Calu3 (cell line): ENCODE measurements at places on chromosomes 3 and 15. TPM values are rescaled to one million over a fixed set of nuclear protein-coding genes. Genes with fewer than 3 reads are reported as not detected.

- DNase-seq = peak; percentile 34
Measured at GRCh38 chr3:10950476-10951294, 41.9 kb upstream of the SLC6A1 start.

GRCh38 chr15:85457392-85457968, 77.1 kb downstream of the AKAP13 start:
- DNase-seq = no peak

The ESYT3 gene
- 3.2 and 3.5 TPM in 2 replicates for total RNA-seq

GRCh38 chr3:124791142-124791541, 60.9 kb downstream of the UMPS start:
- no peak for DNase-seq

DNA sequence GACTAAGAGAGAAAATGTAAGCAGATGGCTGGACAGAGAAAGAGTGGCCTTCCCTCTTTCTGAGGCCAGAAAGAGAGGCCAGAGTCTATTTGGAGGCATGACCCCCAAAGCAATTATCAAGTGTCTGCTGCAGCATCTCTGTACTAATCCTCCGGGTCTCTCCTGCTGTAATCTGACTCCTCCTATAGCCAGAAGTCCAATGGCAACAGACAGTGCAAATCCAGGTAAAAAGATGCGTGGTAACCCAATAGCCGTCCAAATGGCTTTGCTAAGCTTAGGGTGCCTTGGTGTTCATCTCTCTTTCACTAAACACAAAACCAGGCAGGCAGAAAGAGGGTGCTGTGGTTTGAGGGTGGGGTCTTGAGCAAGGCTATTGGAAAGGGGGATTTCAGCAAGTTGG, 91.6 kb downstream of the ADCY5 start:
- no peak for DNase-seq

GRCh38 chr3:195556390-195556789, 13.3 kb upstream of the PPP1R2 start:
- no peak for DNase-seq

The HYAL1 gene
- 1.3 and 1.5 TPM in 2 replicates for total RNA-seq

GRCh38 chr3:112303764-112304325, 9.8 kb upstream of the SLC9C1 start:
- DNase-seq = no peak

GRCh38 chr3:135869439-135870105, 96.0 kb upstream of the PPP2R3A start:
- DNase-seq = no peak

The GREM1 gene
- not detected in 2 replicates for total RNA-seq

The CPNE9 gene
- not detected in 2 replicates for total RNA-seq

GRCh38 chr3:125067225-125067624, 11.4 kb upstream of the HEG1 start:
- DNase-seq = no peak

DNA sequence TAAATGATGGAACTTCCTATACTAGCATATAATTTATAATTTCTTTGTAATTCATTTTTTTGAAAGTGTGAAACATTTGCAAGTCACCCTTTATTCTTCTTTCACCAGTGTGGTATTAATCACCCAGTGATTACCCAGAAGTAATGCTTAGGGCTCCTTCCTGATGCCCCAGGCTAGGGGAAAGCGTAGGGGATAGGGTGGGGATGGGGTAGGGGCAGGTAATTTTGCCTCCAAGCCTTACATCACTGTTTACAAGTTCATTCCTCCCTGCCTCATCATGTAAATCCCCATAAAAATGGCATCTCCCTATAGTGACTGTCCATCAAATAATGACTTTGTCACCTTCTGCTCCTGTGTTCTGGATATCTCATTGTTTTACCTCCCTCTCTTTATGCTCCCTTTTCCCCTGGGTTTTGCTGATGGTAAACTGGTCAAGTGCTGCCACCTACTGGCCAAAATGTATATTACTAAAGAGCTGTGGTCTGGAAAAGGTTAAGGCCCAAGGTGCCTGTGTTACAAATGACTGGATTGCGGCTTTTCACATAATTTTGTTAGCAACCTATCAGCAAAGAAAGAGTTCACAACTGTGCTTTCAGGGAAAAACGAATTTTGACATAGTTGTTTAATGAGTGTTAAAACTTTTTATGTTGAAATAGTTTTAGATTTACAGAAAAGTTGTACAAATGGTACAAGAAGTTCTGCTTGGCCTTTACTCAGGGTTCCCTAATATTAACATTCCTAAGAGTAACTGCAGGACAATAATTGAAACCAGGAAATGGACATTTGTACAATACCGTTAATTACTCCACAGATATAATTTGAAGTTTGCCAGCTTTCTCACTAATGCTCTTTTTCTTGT, 54.7 kb downstream of the ONECUT1 start:
- DNase-seq = peak; percentile 78

DNA sequence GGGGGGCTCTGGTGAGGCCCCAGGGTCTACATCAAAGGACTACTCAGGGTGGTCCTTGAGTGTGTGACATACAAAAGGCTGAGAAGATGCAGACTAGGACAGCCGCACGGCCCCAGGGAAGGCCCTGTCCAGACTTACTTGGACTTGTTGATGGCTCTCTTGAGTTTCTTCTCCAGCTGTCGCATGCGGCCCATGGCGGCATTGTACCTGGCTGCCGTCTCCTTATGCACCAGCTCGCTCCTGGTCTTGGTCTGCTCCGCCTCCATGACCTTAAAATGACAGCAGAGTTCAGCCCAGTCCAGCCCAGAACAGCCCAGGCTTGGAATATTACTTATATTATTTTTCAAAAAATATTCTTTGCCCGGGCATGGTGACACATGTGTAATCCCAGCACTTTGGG, 56.0 kb downstream of the CAPN7 start:
- DNase-seq = no peak

GRCh38 chr15:25345943-25346342, 92.9 kb downstream of the UBE3A start:
- no peak for DNase-seq

DNA sequence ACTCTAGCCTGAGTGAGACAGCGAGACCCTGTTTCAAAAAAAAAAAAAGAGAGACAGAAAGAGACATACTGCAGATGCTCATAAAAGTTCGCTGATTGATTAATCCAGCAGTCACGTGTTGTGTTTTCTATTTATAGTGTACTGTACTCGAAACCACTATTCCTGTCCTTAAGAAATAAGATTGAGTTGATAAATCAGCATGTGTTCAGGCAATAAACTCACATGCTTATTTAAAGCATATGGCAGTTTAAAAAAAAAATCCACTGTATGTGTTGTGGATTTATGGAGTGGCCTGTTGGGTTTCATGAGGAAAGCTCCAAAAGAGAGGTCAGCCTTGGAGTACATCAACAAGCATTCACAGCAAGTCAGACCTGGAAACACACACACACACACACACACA, 17.7 kb downstream of the RPL22L1 start:
- no peak for DNase-seq

DNA sequence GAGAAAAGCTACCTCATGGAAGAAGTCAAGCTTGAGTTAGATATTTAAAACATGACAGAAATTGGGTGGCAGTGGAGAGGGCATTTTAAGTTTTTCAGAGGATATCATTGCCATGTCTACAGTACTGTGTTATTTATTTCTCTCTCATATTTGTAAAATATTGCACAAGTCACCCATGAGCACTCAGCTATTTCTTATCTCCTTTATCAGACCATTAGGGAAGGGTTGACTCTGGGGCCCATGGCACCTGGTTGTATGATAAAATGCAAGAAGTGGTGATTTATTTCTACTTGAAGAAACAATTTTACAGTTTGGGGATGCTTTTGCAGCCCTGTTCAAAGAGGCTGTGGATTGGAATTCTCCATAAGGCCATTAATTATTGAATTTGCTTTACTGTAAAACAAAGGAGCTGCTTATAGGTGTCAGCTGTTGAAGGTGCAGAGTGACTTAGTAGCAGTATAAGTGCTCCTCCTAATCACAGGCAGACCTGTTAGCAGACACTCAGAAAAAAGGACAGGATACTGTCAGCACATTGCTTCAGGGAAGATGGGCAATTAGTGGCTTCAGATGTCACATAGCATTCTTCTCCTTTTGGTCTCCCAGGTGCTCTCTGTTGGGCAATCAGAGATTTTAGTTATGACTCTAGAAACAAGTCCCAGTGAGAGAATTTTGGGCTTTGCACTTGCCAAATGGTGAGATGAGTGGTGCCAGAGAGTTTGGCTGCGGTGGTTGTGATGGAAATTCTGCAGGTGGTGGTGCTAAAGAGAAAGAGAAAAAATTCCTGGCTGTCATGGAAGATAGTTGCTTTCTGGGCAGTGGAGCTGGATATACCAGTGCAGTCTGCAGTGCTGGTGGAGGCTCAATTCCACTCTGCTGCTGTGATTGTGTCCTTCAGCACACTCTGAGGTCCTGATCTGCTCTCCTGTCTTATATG, 129.7 kb upstream of the ROPN1 start:
- no peak for DNase-seq

The GNAI2 gene
- total RNA-seq = 92.5 and 102 TPM in 2 replicates

The CEMIP gene
- 1.8 and 4.1 TPM in 2 replicates for total RNA-seq

- no peak for DNase-seq
Measured at GRCh38 chr3:129441215-129441614, 1.2 kb downstream of the IFT122 start.

GRCh38 chr3:190122198-190122771, 1.6 kb upstream of the P3H2 start:
- no peak for DNase-seq
